ENCODE measurements at places on chromosomes 12 and 14.

GRCh38 chr12:114662512-114663177 lies 21.3 kb downstream of the TBX3 start:
- DNase-seq: peak; percentile 61

GRCh38 chr14:88255798-88256197 lies 67.3 kb downstream of the KCNK10 start:
- DNase-seq: no peak

DNA sequence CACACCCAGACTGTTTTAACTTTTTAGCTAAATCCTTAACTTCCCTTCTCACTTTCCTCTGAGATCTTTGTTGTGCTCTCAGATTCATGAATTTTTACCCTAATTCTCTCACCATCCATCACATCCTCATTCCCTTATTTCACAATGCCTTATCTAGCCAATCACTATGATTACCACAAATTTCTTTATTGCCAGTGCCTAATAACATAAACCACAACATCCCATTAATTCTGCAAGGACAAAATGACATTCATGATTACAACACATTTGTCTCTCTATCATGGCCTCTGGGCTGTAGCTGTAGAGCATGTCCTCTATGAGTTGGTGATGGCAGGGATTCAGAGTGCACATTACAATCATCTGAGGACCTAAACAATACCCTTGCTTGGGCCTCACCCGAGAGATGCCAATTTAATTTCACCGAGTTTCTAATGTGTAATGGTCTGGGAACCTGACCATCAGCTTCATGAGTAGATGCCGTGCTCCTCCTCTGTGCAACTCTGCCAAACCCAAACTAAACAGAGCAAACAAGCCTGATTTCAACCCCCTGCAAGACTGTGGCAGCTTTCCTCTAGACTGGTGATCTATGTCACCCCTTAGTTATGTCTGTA lies 99.3 kb downstream of the SPTSSA start:
- DNase-seq: no peak

DNA sequence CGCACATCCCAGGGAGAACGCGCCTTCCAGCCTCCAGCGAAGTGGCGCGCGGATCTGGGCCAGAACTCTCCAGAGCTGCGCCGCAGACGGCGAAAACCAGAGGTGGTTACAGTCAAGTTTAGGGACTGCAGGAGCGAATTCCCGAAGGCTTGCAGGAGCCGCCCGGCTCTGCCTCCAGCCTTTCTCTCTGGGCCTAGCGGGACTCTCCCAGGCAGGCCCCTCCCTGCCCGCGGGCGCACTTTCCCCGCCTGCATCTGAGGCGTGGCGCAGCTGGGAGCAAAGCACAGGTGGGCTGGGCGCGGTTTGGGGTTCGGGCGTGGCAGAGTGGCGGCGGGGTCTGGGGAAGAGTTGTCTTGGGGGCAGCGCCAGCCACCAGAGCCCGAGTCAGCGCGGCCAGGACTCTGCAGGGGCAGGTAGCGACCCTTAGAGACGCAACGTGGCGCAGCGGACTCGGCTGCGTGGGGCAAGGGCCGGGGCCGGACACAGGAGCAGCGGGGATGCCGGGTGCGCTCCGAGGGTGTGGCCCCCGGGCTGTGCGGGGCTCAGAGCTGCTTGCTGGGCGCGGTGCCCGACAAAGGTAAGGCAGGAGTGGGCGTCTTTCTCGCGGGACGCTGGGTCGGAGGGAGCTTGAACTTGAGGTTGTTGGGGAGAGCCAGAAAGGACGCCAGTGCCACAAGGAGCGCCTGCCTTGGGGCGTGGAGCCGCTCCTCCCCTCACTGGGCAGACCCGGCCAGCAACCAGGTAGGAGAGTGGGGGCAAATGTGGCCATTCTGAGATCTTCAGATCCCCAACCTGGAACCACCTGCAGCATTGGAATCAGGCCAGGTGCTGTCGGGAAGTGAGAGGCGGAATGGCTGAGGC lies 1126.0 kb downstream of the AACS start:
- DNase-seq: no peak

GRCh38 chr12:115956659-115957058 lies 320.8 kb downstream of the MED13L start:
- DNase-seq: no peak

- no peak for DNase-seq
These were observed 87.9 kb upstream of the IGF1 start for GRCh38 chr12:102568276-102568675.

DNA sequence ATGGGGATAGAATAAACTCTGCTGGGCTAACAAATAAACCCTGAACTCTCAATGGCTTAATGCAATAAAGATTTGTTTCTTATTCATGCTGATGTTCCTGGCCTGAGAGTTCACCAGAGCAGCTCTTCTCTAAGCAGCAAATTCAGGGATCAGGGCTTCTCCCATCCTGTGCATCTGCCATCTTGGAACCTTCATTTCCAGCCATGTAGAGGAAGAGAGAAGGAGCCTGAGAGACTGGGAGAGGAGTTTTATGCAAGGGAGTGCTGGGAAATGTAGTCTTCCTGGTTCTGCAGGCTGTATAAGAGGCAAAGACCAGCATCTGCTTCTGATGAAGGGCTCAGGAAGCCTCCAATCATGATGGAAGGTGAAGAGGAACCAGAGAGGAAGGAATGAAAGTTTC lies 20.6 kb upstream of the APOLD1 start:
- DNase-seq: no peak

- no peak for DNase-seq
These were observed 17.4 kb downstream of the TMPO start for GRCh38 chr12:98532687-98533304.

DNA sequence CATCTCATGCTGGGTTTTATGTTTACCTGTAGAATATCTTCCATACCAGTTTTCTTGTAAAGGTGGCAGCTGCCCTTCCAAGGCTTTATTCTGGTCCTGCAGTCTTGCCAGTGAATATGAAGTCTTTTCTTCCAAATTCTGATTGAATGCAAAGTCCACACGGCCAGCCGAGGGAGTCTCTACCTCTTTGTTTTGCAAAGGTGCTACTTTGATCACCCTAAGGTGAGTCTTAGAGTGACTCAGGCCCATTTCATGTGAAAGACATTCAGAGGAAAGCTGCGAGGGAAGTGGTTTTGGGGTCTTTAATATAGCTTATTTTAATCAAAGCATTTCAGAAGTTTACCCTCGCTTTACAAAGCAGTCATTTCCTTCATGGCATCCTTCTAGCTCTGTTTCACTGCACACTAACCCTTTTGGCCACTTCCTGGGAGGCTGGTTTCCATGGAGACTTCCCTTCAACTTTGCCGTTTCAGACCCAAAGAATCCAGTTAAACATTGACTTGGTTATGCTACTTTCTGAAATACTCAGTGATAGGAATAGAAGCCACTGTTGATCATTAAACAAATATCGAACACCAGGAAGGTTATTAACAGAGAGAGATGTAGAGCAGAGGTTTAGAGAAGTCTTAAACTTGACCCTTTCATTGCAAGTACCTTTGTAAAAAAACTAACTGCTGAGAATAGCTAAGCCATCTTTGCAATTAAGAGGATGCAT lies at the start of gene CCDC198:
CCDC198 (minus strand) TSS at position 391 of the 715 bp plus-strand sequence; CDS start at position 249, 142 bp downstream.
- DNase-seq: no peak

DNA sequence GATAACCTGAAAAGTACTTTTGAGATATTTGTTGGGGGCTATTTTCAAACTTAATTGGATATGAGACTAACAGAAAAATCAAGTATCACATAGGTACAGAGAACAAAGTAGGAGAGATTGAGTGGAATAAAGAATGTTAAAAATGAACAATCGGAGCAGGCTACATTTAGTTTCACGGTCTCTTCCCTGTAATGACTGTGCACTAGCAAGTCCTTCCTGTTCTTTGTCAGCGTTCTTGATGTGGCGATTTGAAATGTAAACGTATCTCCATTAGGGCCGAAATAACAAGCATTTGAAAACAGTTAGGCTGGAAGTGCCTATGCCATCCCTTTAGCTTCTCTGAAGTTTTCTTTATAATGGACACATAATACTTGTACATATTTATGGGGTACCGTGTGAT lies 31.0 kb downstream of the SLC25A29 start:
- DNase-seq: no peak

DNA sequence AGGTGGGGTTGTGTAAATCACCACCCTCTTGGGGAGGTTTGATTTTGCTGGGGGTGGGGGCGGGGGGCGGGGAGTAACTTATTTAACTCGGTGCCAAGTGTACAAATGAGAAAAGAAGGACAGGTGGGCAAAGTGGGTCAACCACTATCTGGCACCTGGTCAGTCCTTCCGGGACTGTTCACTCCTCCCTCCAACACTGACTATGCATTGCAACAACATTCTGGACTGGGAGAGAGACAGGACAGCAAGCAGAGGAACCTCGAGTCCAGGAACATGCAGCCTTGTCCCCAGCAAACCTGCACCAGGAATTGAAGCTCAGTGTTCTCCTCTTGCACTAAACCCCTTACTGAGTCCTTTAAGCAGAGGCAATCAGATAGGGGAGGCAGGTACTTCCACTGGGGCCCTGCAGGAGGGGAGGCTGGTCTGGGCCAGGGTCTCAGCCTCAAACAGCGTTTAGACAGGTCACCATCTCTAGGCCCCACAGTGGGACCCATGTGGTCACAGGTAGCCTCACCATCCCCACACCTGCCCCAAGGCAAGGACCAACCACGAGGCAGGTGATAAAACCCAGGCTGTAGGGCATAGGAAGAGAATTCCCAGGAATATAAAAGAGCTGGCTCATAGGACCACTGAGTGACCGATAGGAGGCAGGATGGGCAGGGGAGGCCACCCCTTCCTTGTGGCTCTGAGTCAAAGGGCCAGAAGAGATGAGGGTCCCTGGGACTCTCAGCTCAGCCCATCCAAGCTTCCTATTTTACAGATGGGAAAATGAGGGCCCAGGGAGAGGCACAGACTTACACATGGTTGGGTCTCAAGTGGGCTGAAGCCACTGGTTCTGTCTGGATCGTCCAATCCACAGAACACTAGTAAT lies 9.8 kb downstream of the CCDC85C start:
- DNase-seq: no peak

GRCh38 chr14:99120526-99121318 lies 151.3 kb downstream of the BCL11B start:
- no peak for DNase-seq

GRCh38 chr14:46490238-46490685 lies 161.3 kb downstream of the RPL10L start:
- no peak for DNase-seq

DNA sequence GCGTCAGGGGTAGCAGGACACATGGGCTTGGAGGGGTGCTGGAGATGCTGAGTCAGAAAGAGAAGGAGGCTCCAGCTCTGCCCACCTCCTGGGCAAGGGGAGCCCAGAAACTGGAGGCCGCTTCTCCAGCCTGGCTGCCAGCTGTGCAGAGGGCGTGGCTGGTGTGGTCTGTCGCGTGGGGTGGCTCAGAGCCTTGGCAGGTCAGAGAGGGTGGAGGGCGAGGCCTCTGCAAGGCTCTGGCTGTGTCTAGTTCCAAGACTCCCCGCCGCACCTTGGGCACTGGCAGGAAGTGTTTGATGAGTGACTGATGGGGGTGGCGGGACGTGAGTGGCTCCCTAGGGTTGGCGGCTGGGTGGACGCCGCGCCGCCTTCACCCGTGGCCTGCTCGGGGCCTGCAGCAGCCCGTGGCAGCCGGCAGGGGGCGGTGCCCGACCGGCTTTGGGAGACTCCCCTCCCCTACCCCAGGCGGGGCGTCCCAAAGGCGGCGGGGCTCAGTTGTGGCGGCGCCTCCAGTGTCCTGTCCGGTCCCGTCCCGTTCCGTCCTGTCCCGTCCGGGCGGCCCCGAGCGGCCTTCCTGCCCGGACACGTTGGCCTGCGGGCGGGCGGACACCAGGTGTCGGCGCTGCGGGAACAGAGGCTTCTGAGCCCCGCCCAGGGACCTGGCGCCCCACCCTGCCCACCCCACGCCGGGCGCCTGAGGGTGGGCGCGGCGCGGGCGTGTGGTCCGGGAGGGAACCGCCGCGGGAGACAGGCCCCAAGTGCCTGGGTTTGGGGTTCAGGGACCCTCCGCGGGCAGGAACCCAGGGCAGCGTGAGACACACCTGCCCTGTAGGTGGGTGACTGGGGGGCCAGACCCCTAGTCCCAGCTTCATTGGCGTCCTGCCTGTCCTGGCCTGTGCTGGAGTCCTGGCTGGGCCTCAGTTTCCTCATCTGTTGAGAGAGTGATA lies 39.7 kb downstream of the KRT80 start:
- DNase-seq: no peak

DNA sequence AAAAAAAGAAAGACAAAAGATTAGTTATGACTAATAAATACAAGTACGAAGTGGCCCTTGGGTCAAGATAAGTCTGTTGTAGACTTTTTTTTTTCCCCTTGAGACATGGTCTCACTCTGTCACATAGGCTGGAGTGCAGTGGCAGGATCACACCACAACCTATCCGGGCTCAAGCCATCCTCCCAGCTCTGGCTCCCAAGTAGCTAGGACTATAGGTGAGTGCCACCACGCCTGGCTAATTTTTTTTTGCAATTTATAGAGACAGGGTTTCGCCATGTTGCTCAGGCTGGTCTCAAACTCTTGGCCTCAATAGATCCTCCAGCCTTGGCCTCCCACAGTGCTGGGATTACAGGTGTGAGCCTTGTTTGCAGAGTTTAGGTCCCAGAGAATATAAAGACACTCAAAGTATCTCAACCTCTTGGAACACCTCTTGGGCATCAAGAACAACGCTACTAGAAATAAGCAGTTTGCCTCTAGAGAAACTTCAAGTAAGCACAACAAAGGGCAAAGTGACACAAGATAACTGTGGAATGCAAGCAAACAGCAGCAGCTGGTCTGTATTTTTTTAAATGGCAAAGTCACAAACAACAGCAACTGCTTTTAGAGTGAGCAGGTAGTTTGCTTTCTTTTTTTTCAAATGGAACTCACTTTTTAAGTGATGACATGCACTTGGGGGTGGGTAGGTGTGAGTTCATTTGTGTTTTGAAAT lies 3.9 kb upstream of the MDM2 start:
- DNase-seq: no peak

DNA sequence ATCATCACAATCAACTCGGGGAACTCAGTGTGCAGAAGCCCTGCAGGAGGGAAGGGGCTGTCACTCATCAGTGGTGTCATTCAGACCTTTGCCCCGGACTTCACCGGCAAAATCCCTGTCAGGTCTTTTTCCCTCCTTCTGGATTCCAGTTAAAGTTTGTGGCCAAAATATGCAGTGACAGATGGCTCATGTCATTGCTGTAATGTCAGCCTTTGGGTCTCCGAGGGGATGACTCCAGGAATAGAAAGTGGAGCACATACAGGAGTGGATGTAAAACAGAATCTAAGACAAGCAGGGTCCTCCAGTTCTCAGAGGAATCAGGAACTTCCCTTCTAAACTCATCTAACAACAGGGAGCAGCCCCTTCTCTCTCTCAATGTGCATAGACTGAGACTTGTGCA lies 130.3 kb upstream of the RASSF8 start:
- DNase-seq: no peak

DNA sequence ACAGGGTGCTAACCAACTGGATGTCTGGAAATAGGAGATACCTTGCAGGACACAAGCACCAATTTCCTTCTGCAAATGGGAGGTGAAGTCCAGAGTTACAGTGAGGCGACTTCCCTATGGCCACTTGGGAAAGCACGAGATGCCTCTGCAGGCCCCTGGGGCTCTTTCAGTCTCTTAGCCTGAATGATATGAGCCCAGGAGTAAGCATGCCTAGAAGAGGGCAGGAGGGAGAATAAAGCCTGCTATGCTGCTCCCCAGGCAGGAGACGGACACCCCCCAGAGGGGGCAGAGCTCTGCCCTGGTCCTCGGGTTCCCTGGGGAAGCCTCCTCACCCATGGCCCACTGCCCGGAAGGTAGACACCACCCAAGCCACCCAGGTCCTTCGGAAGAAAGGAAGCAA lies 105.1 kb downstream of the GCH1 start:
- no peak for DNase-seq

- no peak for DNase-seq
These were observed 760 bp downstream of the ACTN1 start for GRCh38 chr14:68978172-68978911.
